ENCODE measurements at places on chromosomes 4 and X. TPM values are rescaled to one million over a fixed set of nuclear protein-coding genes. Genes with fewer than 3 reads are reported as not detected.

GRCh38 chr4:4269331-4269731, 20.6 kb downstream of the LYAR start:
- no peak for DNase-seq

DNA sequence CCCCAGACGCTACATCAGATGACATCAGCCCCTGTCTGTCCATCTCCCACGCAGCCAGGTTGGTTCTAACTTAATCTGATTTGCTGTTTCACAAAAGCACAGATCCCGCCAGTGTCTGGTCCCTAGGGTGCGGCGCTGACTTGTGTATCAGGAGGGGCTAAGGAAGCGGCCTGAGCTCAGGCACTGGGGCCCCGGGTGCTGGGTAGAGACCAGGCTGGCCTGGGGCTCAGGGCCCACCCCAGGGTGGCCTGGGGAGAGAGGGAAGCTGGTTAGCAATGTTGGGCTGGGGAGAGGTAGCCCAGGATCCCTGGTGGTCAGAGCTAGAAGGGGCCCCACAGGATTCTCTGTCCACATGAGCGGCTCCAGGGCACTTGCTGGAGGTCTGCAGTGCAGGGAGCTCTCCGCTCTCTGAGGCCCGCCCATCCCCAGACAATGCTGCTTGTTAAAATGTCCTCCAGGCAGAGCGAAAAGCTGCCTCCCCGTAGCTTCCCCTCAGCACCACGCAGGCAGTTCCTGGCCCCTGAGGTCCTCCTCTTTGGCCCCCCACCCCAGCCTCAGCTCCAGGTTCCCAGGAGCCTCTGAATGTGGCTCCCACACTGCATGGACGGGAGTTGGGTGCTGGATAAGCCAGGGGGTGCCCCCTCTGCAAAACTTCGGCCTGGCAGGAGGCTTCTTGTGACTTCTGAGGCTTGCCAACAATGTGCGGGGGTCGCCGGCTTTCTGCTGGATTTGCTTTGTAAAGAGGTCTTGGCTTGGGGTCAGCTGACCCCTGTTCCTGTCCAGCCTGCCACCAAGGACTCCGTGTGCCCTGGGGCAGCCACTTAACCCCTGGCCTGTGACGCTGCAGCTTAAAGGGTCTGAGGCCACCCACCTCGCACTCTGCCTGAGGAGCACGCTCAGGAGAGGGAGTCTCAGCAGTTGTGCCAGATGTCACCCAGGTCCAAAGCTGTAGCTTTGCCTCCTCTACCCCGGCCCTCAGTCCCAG, 112.9 kb downstream of the CPZ start:
- DNase-seq: no peak

DNA sequence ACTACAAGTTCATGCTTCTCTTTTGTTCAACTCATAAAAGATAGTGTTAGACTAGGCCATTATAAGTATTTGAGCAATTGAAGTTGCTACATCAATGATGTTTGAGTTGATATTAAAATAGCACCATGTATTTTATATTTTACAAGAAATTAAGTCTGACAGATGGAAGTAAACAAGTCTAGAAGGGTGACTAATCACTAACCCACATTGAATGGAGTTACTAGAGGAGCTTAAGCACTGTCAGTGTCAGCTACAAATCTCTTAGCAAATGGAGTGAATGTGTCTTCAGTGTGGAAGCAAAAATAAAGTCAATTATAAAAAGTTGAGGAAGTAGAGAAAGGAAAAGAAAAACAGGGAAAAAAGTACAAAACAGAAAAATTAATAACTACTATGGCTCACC, 592.5 kb downstream of the PCDH18 start:
- DNase-seq: no peak

DNA sequence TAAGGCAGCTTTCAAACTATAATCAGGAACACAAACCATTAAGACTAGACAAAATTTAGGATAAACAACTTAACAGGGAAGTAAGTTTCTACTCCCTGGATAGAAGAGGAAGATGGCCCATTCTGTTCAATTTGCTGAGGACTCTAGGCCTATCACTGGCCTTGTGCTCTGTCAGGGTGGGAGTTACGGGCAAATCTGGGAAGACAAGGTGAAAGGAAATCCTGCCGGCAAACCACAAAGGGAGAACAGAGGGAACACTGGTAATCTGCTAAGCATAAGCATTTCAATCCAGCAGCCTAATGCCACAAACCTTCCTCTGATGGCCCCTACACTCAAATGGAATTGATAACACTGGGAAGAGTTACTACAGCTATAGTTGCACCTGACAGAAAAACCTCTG, 8.3 kb downstream of the GPR82 start:
- DNase-seq: no peak

DNA sequence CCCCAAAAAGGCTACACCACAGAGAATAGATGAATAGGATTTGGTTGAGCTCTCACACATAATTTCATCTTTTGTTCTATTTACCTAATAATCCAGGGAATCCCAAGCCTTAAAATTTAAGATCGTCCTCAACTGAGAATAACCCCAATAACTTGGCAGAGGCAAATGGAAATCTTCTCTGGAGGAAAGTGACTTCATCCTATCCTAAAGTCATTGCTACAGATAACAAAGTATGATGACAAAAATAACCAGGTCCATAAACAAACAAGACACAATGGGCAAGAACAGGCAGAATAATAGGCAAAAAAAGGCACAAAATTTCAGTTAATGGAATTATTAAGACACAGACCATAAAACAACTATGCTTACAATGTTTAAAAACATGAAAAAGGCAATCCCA, 177.3 kb upstream of the STK26 start:
- no peak for DNase-seq

- no peak for DNase-seq
These were observed 108.6 kb downstream of the TNIP2 start for GRCh38 chr4:2647403-2648158.

GRCh38 chr4:86935853-86936733, 1.3 kb downstream of the AFF1 start:
- no peak for DNase-seq

- no peak for DNase-seq
These were observed 114.2 kb downstream of the ZNF827 start for GRCh38 chr4:145824463-145824862.

- no peak for DNase-seq
These were observed 13.6 kb upstream of the HELT start for GRCh38 chr4:185004562-185005218.

DNA sequence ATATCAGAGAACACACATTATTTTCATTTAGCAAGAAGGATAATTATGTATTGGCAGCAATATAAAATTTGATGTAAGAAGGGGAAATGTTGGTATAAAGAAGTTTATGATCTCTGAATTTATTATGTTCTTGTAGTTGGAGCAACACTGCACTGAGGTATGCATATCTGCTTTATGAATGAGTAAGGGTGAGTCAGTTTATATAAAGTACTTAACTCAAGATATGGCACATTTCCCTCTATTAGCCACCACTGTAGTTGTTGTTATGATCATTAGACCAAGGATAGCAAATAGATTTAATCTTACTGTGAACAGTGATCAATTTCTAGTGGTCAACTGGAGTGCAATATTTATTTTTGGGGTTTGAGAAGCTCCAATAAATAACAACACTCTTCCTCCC, 66.6 kb downstream of the SNX25 start:
- no peak for DNase-seq

DNA sequence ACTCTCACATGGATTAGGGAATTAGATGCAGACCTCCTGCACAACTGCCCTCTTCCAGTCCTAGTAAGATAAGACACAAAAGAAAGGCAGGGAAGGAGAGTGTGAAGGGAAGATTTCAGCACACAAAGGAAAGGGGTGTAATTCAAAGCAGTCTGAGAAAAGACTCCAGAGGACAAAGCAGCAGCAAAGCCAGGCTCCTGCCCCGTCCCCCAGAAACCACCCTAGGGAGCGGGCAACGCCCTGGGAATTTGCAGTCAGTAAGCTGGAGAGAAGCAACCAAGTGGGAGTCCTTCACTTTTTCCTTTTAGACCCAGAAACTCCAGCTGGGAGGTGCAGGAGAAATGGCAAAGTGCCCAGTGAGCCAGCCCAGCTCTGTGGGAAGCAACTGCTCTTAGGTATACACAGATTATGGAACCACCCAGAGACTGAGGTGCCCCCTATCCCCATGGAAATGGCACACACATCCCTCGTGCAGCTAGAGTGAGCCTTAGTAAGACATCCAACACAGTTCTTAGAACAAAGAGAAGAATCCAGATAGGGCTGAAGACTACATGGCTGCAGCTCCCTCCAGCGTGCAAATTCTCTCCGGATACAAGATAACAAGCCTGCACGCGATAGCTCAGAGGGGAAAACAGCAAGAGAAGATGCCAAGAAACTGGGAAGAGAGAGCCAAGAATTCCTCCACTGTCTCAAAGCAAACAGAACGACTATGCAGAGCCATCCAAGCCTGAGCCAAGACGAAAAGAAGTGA, 26.5 kb upstream of the IRAK1 start:
- no peak for DNase-seq

DNA sequence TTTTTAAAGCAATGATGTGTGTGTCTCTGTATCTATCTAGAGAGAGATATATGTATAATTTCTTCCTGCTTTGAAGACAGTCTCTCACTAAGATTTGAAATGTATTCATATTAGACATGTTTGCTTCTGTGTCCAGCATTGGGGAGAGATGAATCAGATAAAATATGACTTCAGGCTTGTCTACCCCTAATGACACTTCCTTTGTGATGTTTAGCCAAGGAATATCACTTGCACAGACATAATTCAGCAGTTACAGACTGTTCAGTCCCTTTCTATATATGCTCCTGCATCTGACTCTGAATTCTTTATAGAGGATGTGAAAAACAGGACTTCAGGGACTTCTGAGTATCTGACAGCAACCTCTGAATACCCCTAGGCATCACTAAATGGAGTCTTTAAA, 158.4 kb downstream of the DCLK2 start:
- no peak for DNase-seq

GRCh38 chr4:140719022-140719421, 37.2 kb downstream of the TBC1D9 start:
- DNase-seq: no peak

GRCh38 chr4:153122855-153123254, 81.4 kb upstream of the TRIM2 start:
- DNase-seq: no peak

DNA sequence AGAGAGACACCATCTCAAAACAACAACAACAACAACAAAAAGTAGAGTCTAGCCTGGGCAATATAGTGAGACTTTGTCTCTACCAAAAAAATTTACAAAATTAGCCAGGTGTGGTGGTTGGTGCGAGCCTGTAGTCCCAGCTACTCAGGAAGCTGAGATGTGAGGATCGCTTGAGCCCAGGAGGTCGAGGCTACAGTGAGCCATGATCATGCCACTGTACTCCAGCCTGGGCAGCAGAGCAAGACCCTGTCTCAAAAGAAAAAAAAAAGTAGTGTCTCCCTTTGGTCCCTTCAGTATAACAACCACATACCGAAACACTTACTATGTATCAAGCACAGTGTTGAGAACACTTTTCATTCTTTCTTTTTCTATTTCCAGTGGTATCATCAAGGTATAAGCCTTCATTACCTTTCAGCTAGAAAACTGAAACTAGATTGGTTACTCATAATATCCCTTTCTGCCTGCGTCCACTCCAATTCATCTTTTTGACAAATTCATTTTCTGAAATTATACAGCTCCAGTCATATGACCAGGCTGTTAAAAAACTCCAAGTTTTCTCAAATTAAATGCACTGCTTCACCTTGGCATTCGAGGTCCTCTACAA, 54.1 kb downstream of the RPS6KA3 start:
- DNase-seq: no peak

DNA sequence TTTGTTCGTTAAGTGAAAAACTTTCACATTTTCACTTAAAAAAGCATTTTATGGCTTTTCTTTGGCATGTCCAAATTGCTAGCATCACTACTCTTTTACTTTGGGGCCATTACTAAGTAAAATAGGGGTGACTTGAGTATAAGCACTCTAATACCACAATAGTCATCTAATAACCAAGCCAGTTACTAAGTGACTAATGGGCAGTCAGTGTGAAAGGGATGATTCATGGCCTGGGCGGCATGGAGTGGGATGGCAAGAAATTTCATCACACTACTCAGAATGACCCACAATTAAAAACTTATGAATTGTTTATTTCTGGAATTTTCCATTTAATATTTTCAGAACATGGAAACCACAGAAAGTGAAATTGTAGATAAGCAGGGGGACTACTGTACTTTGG, 60.9 kb downstream of the BMP15 start:
- DNase-seq: no peak

GRCh38 chrX:141941234-141941633, 37.5 kb downstream of the MAGEC1 start:
- no peak for DNase-seq

DNA sequence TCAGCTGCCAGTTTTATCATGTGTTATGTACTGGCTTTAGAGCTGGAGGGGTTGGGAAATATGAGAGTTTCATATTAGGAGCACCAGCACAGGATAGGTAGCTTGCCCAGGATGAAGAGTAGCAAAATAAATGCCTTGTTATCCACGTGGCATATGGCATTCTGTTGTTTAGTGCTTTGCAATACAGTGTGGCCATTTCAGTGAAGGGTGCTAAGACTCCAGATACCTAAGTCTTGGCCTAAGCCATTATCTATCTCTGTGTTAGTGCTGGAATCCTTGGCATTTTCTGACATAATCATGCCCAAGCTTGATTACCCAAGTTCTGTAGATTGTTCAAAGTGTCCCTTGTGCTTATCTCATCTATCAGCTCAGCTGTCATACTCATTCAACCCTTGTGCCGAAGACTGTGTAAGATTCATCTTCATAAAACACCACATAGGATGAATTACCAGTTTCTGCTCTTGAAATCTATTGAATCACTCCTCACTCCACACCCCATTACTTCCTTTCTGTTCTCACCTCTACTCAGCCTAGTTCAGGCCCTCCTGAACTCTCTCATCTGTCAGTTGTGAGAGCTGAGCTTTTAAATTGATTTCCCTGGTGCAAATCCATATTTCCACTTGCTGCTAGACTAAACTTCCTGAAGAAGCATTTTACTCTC, 73.5 kb downstream of the CLCN5 start:
- DNase-seq: no peak

DNA sequence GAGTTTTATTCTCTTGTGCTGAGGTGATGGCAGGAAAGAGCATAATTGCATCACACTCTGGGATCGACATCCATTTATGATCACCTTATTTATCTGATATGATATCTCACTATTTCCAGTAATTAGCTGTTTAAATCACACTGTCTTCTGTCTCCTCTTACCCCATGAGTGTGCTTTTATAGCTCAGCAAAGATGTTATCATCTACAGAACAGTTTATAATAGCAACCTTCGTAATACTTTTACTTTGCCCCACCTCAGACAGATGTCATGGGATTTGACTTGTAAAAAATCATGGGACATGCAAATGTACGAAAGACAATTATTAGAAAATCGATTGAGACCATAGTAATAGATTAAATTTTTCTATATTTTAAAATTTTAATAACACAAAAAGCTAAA, 1122.3 kb upstream of the PCDH10 start:
- no peak for DNase-seq

APLN gene
- total RNA-seq: 0.49 TPM

SH3RF1 gene
- total RNA-seq: 9.3 TPM

SPIN2A gene
- total RNA-seq: 0.22 TPM

MGARP gene
- not detected for total RNA-seq

MAGEB1 gene
- total RNA-seq: not detected

HPGD gene
- 36.0 TPM for total RNA-seq

ZNF827 gene
- total RNA-seq: 11.0 TPM

ZNF630 gene
- total RNA-seq: 1.7 TPM

MAGEB10 gene
- total RNA-seq: not detected

CXCR3 gene
- total RNA-seq: 1.3 TPM

PCDH19 gene
- 0.76 TPM for total RNA-seq

KCNIP4 gene
- total RNA-seq: 0.19 TPM

All from esophagus squamous epithelium (tissue), 5 donors.